ENCODE measurements at places on chromosomes 11 and 22.

DNA sequence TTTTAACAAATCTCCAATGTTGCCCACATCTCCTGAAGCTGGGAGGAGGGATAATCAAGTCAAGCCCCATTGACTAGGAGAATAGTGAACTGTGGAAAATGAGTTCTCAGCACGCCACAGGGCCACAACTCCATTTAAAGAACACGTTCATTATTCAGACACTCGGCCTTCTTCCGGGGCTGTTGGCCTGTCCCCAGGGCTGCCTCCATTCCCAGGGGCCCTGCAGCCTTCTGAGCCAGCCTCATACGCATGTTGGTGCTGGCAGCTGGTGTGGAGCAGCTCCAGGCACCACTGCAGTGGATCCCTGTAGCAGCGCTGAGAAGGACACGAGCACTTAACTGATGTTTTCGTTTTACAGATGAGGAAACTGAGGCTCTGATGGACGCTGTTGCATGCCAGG is 87.5 kb upstream of the RCN1 start:
- no peak for DNase-seq

DNA sequence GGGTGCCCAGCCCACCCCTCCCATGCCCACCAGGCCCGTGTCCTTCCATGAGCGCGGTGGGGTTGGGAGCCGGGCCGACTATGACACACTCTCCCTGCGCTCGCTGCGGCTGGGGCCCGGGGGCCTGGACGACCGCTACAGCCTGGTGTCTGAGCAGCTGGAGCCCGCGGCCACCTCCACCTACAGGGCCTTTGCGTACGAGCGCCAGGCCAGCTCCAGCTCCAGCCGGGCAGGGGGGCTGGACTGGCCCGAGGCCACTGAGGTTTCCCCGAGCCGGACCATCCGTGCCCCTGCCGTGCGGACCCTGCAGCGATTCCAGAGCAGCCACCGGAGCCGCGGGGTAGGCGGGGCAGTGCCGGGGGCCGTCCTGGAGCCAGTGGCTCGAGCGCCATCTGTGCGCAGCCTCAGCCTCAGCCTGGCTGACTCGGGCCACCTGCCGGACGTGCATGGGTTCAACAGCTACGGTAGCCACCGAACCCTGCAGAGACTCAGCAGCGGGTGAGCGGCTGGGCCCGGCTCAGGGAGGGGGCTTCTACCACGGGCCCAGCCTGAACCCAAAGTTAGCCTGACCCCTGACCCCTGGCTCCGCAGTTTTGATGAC is 3.0 kb downstream of the PKP3 start:
- no peak for DNase-seq

DNA sequence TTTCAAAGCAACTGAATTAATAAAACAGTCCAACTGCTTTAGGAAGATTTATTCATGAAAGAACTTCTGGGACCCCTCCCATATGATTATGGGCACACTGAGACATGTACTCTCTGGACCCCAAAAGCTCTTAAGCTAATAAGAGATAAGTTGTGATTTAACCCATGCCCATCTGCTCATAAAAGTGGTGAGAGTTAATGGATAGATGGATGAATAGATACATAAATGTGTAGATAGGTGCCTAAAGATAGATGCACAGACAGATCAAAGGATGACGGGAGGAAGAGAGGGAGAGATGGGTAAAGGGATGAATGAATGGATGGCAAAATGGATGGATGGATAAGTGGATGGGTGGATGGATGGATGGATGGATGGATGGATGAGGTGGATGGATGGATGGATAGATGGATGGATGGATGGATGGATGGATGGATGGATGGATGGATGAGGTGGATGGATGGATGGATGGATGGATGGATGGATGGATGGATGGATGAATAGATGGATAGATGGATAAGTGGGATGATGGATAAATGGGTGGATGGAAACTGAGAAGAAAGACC is 29.4 kb upstream of the TH start:
- DNase-seq: no peak

- no peak for DNase-seq
Observed at GRCh38 chr22:24105013-24105360, 76.3 kb upstream of the SUSD2 start.

DNA sequence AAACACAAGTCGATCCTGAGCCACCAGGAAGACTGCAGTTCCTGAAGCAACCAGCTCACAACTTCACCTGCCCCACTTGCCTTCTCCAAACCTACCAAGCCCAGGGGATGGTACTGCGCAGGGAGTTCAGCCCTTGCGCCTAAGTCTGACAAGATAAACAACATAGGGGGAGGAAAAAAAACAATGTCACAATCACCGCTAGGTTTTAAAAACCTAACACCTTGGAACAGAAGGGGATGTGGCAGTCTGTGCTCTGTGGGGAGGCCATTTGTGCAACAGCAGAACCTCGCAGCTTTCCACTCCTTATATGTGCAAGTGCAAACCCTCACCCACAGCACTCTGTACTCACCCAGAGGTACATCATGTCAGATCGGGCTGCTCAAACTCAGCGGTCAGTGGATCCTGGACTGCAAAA is 134.2 kb downstream of the RBFOX2 start:
- DNase-seq: no peak

DNA sequence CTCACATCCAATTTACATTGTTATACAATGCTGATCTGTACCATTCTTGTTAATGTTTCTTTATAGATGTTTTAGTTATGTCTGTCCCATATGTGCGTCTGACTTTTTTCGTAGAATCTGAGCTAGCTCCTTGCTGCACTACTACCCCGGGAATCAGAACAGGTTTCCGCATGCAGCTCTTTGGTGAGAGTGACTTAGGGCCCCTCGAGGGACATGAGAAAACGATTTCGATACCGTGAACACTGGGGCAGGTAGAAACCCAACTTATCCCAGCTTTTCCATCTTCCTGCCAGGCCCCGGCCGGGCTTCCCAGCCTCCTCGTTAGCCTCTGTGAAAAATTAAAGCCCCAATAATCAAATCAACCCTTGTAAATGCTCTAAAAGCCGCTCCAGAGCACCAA is 23.4 kb upstream of the PKNOX2 start:
- DNase-seq: no peak

DNA sequence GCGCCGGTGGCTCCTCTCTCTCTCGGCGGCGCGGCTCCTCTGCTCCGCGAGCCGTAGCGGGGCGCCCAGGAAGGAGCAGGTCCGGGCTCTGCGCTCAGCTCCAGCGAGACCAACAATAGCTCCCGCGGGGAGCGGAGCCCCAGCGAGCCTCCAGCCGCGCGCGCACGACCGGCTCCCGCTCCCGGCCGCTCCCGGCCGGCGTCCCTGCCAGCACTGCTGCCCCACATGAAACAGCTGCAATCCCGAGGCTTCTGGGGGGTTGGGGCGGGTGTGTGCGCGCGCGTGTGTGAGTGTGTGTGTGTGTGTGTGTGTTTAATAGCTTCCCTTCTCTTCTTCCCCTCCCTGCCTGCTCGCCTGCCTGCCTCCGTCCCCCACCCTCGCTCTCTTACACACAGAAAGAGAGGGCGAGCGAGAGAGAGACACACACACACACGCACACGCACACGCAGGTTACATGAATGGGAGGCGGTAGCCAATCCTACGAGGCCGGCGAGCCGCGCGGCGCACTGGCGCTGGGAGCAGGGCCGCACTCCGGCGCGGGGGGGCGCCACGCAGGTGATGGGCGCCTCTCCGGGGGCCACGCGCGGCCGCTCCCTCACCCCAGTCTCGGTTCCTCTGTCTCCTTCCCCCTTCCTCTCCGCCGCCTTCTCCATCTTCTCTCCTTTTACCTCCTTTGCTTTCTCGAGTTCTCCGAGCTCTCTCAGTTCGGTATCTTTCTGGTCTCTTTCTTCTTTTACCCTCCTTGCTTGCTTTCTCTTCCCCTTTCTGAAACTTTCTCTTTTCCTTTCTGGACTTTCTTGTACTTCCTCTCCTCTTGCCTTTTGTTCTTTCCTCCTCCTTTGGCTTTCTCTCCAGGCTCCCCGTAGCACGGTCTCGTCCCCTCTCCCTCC is at the start of gene TENM4:
TSS of gene TENM4 (minus strand) at position 460 of the 890 bp plus-strand sequence. CDS start 371,086 bp downstream, outside the sequence.
- DNase-seq: no peak

- no peak for DNase-seq
Observed at GRCh38 chr11:96203567-96204365, 139.2 kb downstream of the MAML2 start.

GRCh38 chr22:49317369-49317768 is 510.3 kb downstream of the BRD1 start:
- no peak for DNase-seq

DNA sequence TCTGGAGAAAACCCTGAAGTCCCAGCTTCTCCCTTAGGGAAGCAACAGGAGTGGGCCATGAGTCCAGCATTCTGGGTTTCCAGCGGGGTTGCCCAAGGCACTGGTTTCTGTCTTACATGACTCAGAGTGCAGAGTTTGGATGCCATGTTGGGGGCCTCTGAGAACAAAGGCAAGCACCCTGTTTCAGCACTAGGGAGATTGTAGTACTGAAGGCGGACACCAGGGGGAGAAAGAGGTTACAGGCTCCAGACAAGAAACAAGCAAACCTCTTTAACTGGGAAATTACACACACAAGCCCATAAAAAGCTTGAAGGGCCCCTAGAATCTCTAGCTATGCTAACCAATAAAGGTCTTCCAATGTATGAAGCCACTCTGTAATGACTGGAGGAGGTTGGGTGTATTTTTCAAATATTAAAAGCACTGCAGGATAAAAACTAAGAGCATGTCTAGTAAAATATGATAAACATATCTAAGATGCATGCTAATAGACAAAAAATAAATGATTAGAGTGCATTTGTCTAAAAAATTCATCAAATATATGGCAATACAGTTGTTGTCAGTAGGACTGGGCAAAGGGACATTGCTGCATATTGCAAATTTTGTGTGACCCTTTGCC is 7.1 kb downstream of the MS4A6E start:
- peak; percentile 34 for DNase-seq

GRCh38 chr11:3043315-3043871 is 13.8 kb downstream of the CARS1 start:
- no peak for DNase-seq

DNA sequence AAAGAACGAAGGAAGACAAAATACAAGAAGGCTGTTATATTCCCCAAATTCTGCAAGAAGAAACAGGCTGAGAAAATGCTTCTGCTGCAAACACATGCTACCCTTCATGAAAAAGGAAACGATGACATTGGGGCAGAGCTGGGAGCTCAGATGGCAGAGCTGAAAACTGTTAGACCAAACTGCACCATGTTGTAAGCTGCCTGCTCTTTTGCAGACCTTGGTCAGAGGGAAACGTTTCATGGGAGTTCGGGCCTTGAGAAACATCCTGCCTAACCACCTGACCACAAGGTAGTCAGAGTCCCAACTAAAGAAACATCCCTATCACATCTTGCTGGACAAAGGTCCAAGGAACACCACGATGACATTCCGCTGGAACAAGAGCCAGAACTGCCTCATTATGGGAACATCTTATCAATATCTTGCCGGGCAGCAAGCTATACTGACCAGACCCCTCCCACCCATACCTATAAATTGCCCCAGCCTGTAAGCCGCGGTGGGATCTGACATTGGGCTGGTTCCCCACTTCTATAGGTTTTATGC is 110.7 kb upstream of the CTSC start:
- DNase-seq: no peak

DNA sequence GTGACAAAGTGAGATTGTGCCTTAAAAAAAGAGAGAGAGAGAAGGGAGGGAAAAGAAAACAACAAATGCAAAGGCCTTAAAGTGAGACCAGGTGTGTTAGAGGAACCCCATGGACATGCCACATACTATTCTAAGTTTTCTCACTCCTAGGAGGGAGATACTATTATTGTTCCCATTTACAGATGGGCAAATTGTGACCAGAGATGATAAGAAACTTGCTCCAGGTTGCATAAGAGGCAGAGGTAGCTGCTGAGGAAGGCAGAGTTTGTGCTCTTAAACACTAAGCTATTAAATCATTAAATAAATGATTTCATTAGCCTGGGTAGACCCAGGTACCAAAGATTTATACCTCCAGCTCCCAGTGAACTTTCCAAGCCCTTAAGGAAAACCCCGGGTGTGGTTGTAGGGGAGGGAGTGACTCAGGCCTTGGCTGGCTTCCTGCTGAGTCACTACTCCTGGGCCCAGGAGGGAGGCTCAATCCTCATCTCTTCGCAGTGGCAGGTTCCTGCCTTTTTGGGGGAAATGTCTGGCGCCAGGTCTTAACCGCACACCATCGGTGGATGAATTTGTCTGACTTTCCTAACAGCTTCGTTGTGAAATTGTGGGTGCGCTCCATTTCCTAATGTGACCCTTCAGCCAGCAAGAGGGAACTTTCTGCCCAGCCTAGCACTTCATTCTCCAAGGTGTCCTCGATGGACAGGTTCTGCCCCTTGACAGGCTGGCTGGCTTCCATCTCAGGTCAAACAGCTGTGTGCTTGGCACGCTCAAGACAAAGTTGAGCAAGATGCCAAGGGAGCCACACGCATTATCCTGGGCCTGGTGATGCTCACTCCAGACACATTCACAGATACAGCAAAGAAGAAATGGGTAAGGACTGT is 33.4 kb upstream of the PTPRJ start:
- no peak for DNase-seq

DNA sequence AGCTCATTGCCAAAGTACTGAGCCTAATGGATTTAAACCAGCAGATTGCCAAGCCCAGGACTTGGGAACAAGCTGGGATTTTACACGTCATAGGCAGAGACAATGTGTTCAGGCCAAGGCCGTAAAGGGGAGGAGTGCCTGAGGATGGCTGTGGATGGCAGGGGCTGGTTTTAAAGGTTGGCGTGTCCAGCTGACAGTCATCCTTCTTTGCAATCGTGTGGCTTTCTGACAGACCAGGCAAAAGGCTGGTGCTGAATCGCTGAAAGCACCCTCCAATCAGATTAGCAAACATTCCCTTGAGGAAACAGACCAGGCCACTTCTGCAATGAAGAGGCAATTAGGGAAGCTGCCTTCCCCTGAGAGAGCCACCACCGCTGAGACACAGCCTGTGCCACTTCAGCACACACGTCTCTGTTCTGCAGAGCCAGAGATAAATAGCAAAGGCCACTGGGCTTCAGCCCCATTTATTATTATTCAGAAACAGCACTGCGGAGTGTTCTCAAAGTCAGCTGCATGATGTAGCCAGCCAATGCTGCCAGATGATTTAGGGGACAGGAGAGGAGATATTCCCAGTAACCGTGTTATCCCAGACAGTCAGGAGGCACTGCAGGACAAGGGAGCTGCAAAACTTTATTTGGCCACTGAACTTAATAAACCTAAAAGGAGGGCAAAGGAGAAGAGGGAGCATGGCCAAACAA is 54.2 kb upstream of the CSNK2A3 start:
- no peak for DNase-seq

GRCh38 chr11:636511-637332 is at the start of gene DRD4:
Gene DRD4 (plus strand): TSS chr11:637269. CDS start chr11:637305, 36 bp downstream.
- DNase-seq: no peak

- DNase-seq: no peak
Observed at GRCh38 chr11:21321072-21321471, 651.7 kb downstream of the NELL1 start.

GRCh38 chr11:19800162-19800561 is 87.5 kb downstream of the NAV2 start:
- no peak for DNase-seq
